ENCODE measurements at places on chromosomes 3 and 15.

GRCh38 chr3:117399311-117400078 lies 689.9 kb downstream of the TUSC7 start:
- DNase-seq: no peak

DNA sequence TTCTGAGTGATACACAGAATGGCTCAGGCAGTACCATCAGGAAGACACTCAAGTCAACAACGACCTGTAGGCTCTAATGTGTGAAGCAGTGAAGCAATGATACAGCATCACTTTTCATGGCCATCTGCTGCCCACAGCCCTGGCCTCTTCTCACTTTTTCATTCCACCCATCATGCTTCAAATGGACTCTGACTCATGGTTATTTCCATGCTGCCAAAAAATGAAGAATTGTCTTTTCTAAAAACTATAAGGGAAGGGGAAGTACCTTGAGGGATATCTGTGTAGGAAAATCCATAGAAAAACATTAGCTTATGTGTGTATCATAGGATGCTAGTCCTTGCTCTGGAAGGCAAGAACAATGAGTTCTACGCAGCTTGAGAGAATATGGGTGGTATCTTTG lies 11.5 kb downstream of the HGD start:
- DNase-seq: no peak

GRCh38 chr15:77035584-77035983 lies 35.3 kb downstream of the TSPAN3 start:
- no peak for DNase-seq

DNA sequence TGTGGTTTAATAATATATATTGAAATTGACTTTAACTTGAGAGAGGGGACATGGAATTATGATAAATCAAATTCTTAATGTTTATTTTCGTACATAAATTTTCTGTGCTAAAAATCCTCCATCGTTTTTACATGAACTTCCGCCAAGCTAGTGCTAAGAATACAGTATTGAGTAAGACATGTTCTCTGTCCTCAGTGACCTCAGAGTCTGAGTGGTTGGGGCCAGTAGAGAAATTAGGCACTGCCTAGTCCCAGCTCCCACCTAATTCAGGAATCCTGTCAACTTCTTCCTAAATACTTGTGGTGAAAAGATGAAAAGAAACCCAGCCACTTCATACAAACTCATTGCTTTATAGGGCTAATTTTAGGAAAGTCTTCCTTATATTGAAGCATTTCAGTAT lies 110.3 kb downstream of the PPP2R3A start:
- DNase-seq: no peak

DNA sequence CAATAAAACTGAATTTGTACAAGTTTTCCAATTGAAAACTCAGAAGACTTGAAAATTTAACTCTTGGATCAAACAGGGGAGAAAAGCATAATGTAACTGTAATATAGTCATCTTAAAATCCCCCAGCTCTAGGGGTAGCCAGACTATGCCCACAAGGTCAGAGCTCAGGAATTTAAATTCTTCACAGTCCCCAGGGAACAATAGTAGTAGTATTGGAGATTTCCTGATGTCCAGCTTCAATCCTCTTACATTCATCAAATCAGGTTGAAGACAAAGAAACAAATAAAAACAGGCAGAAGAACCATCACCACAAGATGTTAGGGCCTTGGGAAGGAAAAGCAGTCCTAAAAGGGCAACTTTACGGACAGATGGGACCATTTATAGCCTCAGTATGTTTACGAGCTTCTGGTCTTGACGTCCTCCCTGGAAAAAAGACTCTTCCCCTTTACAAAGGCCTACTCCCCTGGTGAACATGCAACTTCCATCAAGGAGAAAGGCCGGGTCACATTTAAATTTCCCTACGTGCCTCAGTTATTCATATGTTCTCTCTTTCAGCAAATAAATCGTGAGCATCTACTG lies 96.8 kb downstream of the PLCH1 start:
- DNase-seq: no peak

- no peak for DNase-seq
Measured at GRCh38 chr15:56759450-56759845, 26.1 kb upstream of the ZNF280D start.

DNA sequence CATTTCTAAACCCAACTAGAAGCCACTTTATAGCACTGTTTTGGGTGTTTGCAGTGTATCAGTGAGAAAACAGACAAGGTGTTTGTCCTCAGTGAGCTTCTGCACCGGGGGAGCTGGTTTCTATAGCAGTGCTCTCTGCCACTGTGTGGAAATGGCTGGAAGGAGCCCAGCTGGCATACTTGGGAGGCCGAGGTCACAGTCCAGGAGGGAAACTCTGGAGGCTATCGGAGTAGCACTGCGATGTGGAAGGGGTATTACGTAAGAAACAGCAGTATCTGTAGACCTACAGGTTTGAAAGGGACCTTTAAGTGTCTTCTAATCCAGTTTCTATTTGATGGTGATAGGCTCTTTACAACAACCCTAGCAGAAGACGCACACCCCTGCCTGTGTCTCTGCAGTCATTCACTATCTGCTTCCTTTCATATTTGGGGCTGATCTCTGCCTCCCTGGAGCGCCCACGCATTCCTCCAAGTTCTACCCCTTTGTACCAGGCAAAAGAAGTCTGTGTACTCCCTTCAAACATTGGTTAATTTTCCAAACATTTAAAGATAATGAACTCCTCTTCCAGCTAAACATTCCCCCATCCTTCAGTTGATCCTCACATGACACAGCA lies 87.4 kb upstream of the ADAMTS17 start:
- DNase-seq: no peak

GRCh38 chr15:60993008-60993407 lies 236.1 kb downstream of the RORA start:
- no peak for DNase-seq

DNA sequence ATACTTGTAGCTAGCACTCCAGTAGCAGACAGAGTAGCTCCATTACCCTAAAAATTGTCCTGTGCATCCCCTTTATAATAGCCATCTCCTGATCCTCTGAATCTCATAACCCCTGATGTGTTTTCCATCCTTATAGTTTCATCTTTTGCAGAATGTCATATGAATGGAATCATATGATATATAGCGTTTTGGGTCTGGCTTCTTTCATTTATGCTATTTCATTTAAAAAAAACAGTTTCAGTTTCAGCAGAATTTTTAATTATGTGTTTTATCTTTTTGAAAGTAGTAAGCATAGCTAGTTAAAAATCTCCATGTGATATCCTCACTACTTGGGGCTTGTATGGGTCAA lies 132.7 kb downstream of the KLF13 start:
- no peak for DNase-seq

DNA sequence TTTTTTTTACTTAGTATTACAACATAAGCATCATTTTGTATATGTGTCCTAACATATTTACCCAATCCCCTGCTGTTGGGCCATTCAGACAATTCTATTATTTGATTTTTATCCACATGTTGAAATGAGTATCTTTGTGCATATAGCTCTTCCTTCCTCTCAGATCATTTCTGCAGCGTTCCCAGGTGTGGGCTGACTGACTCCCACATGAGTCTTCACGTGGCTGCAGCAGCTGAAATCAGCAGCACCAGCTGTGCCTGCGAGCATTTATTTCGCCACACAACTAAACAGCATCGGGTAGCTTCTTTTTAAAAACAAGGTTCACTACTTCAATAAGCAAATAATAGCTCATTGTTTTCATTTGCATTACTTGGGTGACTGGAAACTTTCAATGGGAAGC lies 44.5 kb upstream of the PDE8A start:
- no peak for DNase-seq

DNA sequence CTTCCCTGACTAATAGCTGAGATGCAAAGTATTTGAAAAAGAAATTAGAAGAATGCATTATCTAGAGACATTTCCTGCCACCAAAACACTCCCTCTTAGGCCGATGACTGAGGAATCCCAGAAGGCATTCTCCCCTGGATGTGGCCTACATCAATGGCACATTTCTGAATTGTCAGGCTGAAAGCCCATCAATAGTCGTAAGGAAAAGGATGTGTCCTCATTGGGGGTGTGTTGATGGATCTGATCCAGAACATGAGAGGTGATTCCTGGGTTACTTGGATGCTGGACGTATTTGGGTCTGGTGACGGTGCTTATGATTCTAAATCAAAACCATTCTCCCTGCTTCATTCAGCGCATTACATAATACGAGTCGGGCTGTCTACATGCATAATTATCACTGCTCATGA lies 216.9 kb upstream of the CDIN1 start:
- DNase-seq: no peak

GRCh38 chr15:78837131-78837530 lies 25.9 kb upstream of the ADAMTS7 start:
- no peak for DNase-seq

- no peak for DNase-seq
Measured at GRCh38 chr15:32646291-32646690, 4.8 kb downstream of the SCG5 start.

DNA sequence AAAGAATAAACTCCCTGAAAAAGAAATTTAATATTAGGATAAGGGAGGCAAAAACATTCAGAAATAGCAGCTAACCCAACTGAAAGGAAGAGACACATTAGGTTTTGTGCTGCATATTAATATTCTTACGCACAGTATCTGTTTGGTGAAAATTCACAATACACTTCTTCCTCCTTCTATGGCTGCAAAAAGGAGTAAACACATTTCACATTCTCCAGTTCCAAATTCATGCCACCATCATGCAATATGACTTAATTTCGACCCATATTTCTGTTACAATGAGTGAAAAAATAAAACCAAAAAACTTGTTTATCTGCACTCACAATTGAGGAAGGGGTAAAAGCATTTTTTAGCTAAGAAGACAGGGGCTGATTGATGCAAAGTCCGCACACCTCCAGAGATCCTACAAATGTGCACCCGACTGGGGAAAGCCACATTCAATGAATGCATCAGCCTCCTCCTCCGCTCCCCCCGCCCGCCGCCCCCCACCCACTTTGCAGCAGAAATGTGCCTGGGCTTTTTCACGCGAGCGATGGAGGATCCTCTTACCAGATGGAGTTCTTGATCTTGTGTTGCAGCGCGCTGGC lies 1.0 kb downstream of the RFX7 start:
- DNase-seq: no peak

- DNase-seq: no peak
Measured at GRCh38 chr3:40187945-40188344, 121.6 kb upstream of the EIF1B start.

- DNase-seq: no peak
Measured at GRCh38 chr3:26960382-26960781, 337.8 kb downstream of the LRRC3B start.

DNA sequence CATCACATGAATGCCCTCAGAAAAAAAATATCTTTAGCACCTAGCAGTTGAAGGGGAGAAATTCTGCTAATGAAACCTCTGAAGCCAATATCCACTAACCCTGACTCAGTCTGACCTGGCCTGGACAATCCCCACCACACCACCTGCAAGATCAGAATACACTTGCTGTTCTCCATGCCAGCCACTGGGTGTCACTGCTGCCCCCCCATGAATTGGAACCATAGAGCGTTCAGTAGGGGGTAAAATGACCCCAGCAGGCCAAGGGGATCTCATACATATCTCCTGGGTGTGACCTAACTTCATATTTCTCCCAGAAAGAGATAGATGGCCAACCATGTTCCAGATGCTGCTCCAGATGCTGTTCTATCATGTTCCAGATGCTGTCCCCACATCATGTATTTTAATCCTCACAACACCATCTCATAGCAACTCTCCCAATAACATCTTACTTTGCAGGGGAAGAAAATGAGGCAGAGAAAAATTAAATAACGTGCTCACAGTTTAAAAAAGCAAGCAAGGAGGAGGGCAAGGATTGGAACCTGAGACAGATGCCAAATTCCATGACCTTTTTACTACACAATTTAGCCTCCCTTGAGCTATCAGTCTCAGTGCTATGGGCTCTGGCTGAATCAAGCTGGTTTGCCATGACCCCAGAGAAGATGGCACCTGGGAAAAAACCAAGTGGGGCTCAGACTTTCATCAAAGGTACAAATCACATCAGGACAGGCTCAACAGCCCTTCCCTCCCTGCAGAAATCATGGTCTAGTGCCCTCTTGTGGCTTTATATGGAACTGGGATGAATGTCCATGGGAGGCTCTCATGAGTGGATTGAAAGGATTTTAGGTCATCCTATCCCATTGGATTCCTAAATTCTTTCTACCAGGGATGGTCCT lies 12.4 kb downstream of the NTRK3 start:
- DNase-seq: no peak

DNA sequence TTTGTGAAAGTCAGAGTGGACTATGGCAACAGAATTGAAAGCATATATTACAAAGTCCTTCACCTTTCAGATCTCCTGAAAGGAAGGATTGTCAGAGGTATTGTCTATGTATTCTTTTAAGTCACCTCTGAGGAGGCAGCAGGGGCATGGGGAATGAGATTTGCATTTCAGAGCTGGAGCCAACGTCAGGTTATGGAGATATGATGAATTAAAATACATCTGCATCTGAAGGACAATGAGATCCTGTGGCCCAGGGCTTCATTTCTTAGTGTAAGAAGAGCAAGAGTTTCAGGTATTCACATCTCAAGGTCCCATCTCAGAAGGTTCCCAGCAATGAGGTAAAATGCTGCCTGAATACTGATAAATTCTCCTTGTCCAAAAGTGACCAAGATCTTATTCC lies 695.8 kb downstream of the TUSC7 start:
- no peak for DNase-seq

DNA sequence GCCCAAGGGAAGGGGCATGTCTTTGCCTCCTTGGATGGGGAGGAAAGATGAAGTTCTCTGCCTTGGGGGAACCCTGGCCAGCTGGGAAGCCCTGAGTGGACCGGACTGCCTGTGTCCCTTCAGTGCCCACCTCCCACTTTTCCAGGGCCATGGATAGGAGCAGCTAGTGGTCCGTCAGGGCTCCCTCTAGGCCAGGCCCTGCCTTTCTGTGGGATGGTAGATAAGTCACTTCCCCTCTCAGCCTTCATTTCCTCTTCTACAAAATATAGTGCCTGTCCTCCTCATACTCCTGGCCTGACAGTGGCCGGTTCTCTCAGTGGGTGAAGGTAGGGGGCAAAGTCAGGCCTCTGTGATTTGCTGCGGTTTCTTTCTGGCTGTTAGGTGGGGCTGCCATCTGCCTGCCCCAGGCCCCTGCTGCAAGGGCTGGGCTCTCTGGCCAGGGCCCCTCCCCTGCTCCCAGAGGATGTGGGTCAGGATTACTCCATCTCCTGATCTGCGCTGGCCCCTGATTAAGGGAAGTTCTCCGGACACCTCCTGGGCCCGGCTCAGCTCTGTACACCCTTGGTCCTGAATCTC lies 1.4 kb downstream of the PLEKHO2 start:
- no peak for DNase-seq

DNA sequence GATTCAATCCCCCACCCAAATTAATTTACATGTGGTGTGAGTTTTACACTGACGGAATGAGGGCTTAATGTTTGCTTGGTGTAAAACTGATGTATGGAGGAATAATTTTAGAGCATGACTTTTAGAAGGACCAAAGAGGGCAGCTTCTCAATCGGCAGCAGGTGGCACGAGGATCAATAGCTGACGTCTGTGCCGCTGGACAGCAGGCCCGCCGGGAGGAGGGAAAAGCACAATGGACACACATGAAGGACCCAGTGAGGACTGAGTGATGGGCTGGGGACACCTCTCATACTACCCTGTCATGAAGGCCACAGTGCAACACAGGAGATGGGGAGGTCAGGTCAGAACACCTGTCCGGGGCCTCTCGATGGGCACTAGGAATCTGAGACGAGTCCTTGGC lies 61.4 kb upstream of the NSMCE3 start:
- no peak for DNase-seq
